OCI-M1 (cell line): ENCODE measurements at places on chromosomes 11 and 22.

- no peak for DNase-seq
Measured at GRCh38 chr11:75565916-75566762, 4.1 kb downstream of the SERPINH1 start.

- peak; percentile 68 for DNase-seq
Measured at GRCh38 chr11:45102810-45103621, 43.4 kb upstream of the PRDM11 start.

DNA sequence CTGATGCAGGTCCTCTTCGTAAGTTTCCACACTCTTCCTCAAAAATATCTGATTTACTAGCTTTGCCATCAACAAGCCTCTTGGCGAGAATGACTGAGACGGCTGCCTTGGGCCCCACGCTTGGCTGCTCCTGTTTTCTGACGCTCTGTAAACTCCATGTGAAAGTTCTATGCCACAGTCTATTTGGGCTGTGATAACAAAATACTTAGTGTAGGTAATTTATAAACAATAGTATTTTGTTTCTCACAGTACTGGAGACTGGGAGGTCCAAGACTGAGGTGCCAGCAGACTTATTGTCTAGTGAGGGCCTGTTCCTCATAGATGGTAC is 123.2 kb upstream of the SORL1-AS1 start:
- no peak for DNase-seq

DNA sequence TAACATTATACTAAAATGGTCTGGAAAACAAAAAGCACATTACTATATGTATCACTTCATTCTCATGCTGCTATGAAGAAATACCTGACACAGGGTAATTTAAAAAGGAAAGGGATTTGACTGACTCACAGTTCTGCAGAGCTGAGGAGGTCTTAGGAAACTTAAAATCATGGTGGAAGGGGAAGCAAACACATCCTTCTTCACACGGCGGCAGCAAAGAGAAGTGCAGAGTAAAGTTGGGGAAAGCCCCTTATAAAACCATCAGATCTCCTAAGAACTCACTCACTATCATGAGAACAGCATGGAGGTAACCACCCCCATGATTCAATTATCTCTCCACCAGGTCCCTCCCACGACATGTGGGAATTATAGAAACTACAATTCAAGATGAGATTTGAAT is 60.0 kb downstream of the FAM181B start:
- peak; percentile 55 for DNase-seq

DNA sequence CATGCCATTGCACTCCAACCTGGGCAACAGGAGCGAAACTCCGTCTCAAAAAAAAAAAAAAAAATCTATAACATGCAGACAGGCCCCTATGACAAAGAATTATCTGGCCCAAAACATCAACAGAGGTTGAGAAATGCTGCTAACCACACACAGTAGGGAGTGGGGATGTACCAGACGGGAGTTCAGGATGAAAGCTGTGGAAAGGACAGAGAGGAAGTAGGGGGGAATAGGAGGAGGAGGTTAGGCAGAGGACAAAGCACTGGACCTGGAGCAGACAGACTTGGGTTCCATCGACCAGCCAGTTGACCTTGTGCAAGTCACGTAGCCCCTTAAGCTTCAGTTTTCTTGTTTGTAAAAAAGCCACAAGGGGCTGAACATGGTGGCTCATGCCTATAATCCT is 12.5 kb downstream of the LRP4 start:
- no peak for DNase-seq

DNA sequence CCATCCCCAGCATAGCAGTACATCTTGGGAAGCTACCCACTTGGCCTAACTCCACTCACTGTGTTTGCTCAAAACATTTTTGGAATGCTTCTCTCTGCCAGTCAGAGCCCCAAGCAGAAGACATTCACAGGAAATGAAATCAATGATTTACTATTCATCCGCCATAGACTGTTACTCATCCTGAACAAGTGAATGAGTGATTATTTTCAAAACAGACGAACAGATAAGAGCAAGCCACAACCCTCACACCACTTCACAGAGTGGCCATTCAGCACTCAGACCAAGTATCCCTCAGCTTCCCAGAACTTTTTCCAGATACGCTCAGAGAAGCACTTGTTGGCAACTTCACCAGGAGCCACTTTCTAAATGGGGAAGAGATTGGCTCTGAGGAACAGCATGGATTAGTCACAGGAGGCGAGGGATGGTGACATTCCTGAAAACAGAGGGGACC is 13.0 kb upstream of the UBASH3B start:
- DNase-seq = no peak

GRCh38 chr22:29641042-29641699 is 37.7 kb downstream of the NF2 start:
- DNase-seq = no peak

DNA sequence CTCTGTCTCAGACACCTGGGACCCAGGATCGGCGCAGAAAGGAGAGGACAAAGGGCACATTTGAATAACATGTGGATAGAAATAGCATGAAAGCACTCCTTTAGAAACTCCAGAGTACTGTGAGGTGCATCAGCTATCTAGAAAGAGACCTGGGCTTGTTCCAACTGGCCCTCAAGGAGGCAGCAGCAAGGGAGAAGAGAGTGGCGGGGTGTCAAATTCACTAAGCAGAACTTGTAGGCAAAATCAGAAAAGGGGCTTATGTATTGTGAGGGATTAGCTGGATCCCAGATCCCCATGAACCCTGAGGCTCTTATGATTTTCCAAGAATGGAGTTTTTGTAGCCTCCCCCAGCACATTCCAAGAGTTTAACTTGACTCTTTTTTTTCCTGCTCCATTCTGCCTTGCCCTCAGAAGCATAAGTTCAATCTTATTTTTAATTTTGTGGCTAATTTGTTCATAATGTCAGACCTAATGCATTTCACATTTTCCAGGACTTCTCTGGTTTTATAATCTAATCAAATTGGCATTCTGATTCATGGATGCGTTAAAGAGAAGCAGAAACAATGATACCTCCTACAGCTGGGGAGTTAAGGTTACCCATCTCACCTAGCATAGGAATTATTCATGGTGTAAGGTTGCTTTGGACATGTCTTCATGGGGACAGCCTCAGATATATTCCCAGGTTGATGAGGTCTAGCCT is 33.6 kb downstream of the USH1C start:
- no peak for DNase-seq

- peak; percentile 58 for DNase-seq
Measured at GRCh38 chr11:20364341-20364792, 853 bp downstream of the HTATIP2 start.

DNA sequence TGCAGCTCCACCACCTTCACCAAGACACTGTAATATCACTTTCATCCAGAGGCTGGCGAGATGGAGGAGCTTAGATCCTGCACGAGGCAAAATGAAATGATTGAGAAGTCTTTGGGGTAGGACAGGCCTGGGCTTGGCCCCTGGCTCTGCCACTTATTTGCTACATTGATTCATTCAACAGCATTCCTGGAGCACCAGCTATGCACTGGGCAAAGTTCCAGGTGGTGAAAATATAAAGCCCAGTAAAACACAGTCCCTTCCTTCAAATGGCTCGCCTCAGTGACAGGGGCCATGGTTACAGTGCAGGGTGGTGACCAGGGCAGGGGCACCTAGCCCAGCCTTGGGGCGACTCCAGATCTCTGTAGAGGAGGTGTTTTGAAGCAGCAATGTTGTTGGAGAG is 19.7 kb downstream of the ALX4 start:
- DNase-seq = no peak

GRCh38 chr11:34449013-34449412 is 10.3 kb downstream of the CAT start:
- DNase-seq = no peak

DNA sequence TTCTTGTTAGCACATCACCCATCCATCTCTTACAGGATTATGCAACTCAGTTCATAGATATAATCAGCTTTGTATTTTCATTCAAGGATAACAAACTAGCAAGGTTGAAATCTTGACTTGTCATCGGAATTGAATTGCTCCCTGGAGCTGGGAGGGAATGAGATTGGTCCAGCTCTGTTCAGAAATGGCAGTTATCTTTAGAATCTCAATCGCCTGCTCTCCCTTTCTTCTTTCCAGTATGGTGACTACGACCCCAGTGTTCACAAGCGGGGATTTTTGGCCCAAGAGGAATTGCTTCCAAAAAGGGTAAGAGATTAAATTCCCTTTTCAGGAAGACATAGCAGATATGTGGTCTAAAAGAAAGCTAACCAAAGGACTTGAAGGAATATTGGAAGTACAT is 51.0 kb downstream of the NF2 start:
- DNase-seq = no peak

DNA sequence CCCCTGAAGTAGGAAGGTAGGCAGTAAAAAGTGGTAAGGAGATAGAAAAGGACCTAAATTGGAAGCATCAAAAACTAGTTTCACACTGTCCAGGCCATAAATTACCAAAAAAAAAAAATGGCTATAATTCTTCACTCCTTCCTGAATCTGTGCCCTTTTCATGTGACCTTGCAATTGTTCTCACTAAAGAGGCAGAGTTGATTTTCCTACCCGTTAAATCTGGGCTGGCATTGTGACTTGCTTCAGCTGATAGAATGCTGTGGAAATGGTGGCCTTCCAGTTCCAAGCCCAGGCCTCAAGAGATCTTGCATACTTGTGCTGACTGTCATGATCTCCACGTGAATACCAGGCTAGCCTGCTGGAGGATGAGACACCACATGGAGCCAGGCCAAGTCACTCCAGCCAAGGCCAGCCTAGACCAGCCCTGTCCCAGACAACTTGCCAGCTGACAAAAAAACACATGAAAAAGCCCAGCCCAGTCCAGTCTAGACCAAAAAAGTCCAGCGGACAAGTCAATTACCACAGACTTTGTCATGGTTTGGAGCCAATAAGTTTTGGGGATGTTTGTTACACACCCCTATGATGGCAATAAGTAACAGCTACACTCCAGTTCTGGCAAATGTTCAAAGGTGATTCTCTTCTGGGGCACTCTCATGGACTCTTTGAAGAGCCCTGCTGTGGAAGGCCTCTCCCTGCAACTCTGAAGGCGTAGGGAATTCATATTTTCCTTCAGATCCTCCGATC is 51.4 kb upstream of the NUP50 start:
- DNase-seq = no peak

- DNase-seq = no peak
Measured at GRCh38 chr11:92993004-92993403, 23.6 kb downstream of the MTNR1B start.

DNA sequence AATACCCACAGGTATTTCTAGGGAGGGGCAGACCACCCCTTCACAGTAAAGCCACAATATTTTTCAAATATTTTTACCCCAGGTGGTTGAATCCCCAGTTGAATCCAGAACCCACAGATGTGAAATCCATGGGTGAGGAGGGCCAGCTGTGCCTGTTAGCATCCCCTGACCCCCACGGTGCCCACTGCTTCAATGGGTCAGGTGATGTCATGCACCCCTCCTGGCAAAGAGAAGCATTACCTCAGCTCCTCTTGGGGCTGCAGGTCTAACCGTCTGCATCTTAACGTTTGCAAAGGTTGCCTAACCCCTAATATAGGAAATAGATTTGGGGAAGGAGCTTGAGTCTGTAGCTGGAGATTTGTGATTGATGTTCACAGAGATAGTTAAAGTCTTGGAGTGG is 24.7 kb upstream of the IL17RA start:
- no peak for DNase-seq

- no peak for DNase-seq
Measured at GRCh38 chr22:33842006-33842354, 78.3 kb downstream of the LARGE1 start.

- peak; percentile 85 for DNase-seq
Measured at GRCh38 chr11:65468874-65469333, 29.9 kb upstream of the MALAT1 start.

DNA sequence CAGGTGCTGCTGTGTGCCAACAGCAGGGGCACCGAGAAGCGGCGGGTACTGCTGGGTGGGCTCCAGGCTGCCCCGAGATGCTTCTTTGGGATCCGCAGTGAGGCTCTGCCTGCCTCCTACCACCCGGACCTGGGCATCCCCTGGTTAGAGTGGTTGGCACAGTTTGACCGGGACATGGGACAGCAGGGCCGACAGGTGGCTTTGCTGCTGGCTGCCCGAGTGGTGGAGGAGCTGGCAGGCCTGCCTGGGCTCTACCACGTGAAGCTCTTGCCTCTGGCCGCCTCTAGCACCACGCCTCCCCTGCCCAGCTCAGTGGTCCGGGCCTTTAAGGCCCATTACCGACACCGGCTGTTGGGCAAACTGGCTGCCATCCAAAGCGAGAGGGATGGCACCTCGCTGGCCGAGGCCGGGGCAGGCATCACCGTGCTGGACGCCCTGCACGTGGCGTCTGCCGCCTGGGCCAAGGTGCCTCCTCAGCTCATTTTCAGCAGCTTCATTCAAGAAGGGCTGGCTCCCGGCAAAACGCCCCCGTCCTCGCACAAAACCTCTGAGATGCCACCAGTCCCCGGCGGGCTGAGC is 1.9 kb downstream of the TIGD3 start:
- no peak for DNase-seq

GRCh38 chr11:79592406-79592805 is 151.6 kb upstream of the TENM4 start:
- no peak for DNase-seq

- DNase-seq = peak; percentile 58
Measured at GRCh38 chr11:119493712-119494111, 70.7 kb upstream of the THY1 start.

- no peak for DNase-seq
Measured at GRCh38 chr11:19444231-19444630, 203.5 kb upstream of the E2F8 start.
